ENCODE measurements at places on chromosomes 12 and 14.

- no peak for DNase-seq
Observed at GRCh38 chr12:79057540-79057939, 193.0 kb downstream of the SYT1 start.

- DNase-seq = no peak
Observed at GRCh38 chr12:132525833-132526455, 36.0 kb downstream of the FBRSL1 start.

- DNase-seq = no peak
Observed at GRCh38 chr12:77560714-77561113, 270.0 kb upstream of the NAV3 start.

DNA sequence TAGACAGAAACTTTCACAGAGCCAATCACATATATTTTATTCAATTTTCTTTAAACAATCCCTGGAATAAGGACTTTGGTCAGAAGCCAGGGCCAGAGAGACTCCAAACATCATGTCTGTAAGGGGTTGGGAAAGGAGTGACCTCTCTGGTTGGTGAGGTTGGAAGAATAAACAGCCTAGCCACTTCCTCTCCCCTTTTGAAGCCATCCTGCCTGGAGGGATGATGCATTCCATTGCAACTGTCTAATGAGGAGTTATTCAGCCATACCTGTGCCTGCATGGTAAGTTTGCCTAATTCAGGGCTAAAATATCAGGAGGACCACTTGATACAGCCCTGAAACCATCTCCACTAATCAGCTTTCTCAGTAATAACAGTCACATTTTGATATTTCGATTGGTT is 299.8 kb downstream of the KCNH5 start:
- no peak for DNase-seq

DNA sequence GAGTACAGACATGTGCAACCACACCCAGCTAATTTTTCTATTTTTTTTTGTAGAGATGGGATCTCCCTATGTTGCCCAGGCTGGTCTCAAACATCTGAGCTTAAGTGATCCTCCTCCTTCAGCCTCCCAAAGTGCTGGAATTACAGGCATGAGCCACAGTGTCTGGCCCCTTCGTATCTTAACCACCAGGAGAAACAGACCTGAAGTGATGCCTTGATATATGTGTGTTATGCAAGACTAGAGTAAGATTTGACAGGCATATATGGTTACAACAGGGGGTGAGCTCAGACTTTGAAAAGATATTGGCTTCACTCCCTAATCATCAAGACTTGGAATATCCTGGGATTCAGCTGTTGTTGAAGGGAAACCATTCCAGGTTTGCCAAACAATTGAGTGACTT is 10.7 kb upstream of the GALNT6 start:
- DNase-seq = no peak

DNA sequence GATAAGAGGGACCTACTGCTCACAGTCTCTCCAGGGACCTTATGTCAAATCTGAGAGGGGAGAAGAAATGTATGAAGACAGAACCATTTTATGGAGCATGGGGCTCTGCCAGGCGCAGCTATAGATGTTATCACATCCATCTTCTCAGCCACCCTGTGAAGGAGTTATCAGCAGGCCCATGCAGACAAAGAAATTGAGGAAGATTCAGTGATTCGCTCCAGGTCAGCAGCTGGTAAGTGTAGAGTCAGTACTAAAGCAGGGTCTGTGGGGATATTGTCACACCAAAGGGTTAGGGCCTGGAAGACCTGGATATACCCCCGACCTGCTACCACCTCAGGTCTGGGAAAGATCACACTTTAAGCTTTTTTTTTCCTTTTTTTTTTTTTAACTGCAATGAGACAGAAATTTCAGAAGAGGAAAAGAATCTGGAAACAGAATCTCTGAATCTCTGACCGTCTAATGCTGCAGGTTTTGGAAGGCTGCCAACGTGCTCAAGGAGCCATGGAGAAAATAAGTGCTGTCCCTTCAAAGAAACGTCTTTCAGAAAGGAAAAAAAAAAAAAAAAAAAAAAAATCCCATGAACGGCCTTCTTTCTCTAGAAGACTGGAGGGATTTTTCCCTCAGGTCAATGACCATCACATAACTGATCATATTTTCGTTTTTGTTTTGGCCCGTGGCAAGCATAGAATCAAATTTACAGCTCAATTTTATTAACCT is 73.3 kb upstream of the PLEKHG7 start:
- DNase-seq = no peak

GRCh38 chr12:119746169-119746568 is 78.2 kb downstream of the PRKAB1 start:
- DNase-seq = no peak

DNA sequence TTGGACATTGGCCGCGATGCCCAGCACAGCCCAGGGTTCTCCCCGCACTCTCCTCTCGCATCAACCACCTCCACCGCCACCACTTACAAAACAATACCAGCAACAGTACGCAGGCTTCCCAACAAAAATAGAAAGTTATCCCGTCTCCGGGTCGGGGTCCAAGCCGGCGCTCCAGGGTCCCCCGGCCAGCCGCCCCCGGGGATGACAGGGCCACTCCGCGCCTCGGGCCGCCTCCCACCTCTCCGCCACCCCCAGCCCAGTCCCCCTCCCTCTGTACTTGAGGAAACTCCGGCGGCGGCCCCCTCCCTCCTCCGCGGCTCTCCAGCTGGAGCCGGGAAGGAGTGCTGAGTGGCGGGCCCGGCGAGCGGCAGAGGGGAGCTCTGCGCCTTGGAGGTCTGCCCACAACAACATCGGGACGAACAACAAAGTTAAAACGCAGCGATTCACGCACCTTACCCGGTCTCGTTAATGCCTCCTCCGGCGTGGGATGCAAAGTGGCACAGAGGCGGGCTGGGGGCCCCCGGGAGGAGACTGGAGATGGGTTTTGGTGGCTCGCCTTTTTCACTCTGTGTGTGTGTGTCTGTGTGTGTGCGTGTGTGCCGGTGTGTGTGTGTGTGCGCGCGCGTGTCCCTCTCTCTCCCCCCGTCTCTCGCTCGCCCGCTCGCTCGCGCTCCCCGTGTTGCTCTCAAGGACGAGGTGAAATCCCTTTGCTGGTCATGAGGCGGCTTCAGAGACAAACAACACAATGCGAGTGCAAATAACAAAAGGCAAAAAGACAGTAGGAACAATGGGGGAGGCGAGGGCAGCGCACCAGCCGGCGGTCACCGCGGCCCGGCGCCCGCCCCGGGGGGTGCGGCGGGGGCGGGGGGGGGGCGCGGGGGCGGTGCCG is 386.8 kb downstream of the BCAT1 start:
- peak; percentile 92 for DNase-seq

- no peak for DNase-seq
Observed at GRCh38 chr14:77238996-77239395, 32.0 kb downstream of the NGB start.

GRCh38 chr12:3833670-3834310 is 39.4 kb downstream of the PARP11 start:
- no peak for DNase-seq

- DNase-seq = no peak
Observed at GRCh38 chr14:70002589-70003346, 123.6 kb downstream of the SMOC1 start.

DNA sequence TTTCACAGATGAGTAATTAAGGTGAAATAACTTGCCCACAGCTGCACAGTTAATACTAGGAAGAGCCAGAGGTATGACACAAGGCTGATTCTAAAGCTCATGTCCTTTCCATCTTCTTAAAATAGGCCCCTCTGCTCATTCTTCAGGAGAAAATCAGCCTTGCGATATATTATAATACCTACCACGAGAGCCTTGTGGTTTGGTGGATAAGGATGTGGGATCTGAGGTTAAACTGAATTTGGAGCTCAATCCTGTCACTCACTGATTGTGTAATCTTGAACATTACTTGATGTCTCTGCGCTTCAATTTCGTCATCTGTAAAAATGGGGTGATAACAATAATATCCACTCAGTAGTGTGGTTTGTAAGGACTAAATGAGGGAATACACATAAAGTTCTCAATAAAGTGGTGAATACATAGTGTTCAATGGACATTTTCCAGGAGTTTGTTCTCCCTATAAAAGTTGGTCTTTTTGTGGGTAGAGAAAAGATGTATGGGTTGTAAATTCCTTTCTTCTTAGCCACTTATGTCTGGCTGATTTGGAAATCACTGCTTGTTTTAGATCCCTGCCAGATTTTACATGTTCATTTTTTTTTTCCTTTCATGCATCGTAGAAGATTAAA is 25.1 kb upstream of the ATP2B1 start:
- DNase-seq = no peak

DNA sequence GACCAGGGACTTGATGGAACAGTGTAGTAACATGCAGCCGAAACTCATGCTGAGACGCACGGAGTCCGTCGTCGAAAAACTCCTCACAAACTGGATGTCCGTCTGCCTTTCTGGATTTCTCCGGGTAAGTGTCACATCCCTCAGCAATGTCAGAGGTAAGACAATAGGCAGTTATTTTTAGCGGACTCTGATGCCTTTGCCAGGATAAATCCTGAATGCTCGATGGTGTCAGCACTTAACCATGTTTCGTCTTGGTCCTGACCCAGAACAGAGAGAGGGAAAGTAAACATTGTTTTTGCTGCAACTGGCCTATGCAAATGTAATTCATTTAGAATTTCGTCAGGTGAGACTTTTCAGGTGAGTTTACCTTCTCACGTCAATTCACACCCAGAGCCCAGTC is 112.3 kb downstream of the PLXNC1 start:
- DNase-seq = no peak

- no peak for DNase-seq
Observed at GRCh38 chr12:104420868-104421267, 35.9 kb upstream of the CHST11 start.

DNA sequence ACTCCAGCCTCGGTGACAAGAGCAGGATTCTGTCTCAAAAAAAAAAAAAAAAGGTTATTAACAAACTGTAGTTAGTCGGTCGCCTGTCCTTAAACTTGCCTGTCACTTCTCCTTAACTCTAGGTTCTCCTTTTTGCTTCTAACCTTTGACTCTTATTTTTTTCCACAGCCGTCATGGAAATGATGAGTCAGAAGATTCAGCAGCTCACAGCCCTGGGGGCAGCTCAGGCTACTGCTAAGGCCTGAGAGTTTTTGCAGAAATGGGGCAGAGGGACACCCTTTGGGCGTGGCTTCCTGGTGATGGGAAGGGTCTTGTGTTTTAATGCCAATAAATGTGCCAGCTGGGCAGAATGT is 418 bp upstream of the MYG1 start:
- DNase-seq = no peak

DNA sequence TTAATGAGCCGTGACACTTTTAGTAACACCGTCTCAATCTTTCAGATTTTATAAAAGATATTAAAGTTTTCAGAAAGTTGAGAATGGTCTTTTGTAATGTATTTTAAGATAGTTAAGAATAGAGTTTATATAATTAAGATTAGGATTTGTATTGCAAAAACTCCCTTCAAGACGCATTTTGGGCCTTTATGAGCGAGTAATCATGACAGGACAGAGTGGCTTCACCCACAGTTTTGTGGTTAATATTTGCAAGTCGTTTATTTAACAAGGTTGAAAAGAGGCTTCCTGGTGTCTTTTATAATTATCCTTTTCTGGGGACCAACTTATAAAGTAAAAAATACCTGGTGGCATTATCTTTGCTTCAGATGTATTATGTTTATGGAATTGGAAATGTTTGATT is 44.0 kb downstream of the TRAF3 start:
- DNase-seq = no peak

DNA sequence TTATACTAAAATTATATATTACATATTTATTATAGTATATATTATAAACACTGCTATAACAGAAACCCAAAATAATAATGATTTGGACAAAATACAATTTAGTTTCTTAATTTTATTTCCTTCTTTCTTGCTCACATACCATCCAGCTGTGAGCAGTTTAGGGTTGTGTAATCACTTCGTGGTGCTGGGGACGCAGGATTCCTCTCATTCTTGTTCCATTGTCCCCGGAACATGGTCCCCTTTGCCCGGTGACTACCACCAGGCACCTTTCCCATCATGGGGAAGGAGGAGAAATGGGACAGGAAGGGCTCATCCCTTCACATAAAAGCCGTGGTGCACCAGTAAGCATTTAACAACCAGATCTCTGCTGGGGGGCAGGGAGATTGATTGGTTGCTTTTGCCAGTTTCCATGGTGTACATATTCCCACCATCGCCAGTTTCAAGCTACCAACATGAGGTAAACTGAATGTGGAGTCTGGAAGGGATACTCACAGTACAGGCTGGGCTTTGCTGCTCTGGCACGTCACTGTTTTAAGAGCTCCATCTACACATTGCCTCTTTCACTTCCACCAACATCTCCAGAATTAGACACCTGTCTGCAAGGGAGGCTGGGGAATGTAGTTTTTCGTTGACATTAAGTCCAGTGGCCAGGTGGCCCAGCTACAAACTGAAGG is 191.5 kb downstream of the TMEM132C start:
- DNase-seq = no peak

GRCh38 chr12:57319678-57320469 is 68.9 kb upstream of the STAC3 start:
- DNase-seq = no peak

DNA sequence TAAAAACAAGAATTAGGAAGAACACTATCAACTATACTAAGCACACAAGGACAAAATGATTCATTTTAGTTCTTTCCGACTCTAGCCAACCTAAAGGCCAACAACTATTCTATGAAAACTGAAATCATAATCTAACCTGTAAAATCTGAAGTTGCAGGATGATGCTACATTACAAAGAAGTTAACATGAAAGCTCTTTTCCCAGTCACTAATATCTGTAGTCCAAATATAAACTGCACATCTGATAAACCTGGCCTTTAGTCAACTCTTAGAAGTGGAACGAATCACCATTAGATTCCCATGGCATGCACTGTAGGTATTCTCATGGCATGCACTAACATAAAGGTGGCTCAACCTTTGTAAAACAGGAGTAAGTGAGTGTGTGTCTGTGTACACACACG is 41.7 kb downstream of the BLTP3B start:
- no peak for DNase-seq

- DNase-seq = no peak
Observed at GRCh38 chr12:28941248-28941647, 207.8 kb upstream of the FAR2 start.

DNA sequence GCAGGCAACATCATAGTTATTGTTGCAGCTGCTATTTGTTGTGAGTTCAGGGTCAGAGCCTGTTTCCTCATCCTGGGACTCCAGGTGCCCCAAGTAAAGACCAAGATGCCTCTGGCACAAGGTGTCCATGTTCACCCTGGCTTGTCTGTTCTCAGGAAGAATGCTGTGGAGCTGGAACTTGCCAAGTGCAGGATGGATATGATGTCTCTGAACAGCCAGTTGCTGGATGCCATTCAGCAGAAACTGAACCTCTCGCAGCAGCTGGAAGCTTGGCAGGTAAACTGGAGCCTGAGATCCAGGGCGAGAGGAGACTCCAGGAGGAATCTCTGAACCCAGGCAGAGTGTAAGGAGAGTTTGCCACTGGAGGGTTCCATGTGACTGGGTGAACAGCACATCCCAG is 26.8 kb downstream of the RAB35 start:
- DNase-seq = no peak

GRCh38 chr14:37615582-37616289 is 20.3 kb downstream of the TTC6 start:
- no peak for DNase-seq

DNA sequence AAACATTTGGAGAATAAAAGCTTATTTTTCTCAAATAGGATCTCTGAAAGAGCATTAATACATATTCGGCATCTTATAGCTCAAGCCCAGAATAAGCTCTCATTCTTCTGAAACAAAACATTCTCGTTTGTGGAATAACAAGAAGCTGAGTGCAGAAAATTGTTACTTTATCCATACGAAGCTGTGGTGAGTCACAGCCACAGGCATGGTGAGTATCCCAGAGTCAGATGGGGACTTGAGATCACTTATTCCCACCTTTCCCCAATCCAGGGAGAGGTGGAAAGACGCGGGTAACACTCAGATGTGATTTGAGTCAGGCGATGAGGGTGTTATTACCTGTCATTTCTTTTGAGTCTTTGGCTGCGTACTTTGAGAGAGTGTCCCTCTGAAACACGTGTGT is 214.6 kb upstream of the TMEM132C start:
- DNase-seq = no peak
